ENCODE measurements at places on chromosomes 2 and 18.
A peak's percentile ranks its signal among the peaks of the same experiment; 100 is the strongest.

GRCh38 chr2:82793711-82794435, 1665.2 kb downstream of the SUCLG1 start:
- no peaks in the 10 kb centered on the region for H3K36me3 ChIP-seq
- H3K27ac ChIP-seq: no peak overlapping the region
- H3K27me3 ChIP-seq: no peaks in the 10 kb centered on the region
- no peak for DNase-seq

DNA sequence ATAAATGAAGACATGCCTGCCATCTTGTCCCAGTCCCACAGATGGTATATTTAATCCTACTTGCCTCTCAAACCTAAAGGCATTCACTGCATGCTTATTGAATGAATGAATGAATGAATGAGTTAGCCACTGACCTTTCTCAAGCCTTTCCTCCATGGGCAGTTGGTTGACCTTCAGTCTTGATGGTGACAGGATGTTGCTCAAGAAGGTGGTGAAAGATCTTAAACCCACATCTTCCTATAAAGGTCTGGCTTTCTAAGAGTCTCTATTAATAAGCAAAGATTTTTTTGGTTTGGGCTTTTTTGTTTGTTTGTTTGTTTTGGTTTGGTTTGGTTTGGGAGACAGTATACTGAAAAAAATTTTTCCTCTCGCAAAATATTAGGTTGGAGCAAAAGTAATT, 41.7 kb downstream of the KIAA2012 start:
- peaks cover 17% of the 10 kb centered on the region for H3K27me3 ChIP-seq
- no peak for DNase-seq
- H3K4me1 ChIP-seq: peaks cover 16% of the 10 kb centered on the region
- no peak overlapping the region for H3K4me3 ChIP-seq
- no peak overlapping the region for H3K27ac ChIP-seq
- no peaks in the 10 kb centered on the region for H3K36me3 ChIP-seq

- no peak for DNase-seq
- no peaks in the 10 kb centered on the region for H3K4me1 ChIP-seq
- no peaks in the 10 kb centered on the region for H3K36me3 ChIP-seq
- H3K4me3 ChIP-seq: no peak overlapping the region
- H3K27ac ChIP-seq: no peak overlapping the region
Observed at GRCh38 chr2:193518041-193518817, 1323.5 kb upstream of the TMEFF2 start.

DNA sequence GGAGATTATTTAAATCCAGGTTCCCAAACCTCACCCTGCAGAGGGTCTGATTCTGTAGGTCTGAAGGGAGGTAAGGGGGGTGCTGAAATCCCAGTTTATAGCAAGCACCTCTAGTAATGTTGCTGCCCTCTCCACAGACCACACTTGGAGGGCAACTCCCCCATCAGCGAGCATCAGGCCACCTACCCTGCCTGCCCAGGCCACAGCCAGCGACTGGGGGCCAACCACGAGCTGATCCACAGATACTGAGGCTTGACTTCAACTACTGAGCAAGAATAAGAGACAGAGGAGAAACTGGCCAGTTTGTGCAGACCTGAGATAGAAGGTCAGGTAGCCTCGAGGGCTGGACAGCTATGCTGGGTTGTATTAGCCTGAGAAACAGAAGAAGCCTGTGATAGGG, 36.3 kb upstream of the LBH start:
- peaks cover 2% of the 10 kb centered on the region for H3K27me3 ChIP-seq
- no peak overlapping the region for H3K4me3 ChIP-seq
- H3K27ac ChIP-seq: no peak overlapping the region

DNA sequence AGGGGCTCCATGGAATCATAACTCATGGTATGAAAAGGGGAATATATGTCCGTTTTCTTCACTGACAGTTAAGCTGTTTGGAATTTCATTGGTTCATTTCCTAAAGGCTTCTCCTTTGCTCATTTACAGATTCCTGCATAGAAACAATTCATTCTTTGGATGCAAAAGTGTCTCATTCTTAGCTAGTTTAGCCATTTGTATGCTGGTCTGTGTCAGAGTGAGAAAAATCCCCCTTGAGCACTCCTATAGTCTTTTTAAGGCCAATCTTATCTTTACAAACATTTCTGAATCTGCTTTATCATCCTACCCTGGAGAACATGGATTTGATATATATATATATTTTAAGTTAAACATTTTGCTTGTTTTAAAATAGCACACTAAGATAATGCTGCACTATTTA, 1260.9 kb upstream of the NRXN1 start:
- DNase-seq: no peak
- H3K27ac ChIP-seq: no peak overlapping the region

DNA sequence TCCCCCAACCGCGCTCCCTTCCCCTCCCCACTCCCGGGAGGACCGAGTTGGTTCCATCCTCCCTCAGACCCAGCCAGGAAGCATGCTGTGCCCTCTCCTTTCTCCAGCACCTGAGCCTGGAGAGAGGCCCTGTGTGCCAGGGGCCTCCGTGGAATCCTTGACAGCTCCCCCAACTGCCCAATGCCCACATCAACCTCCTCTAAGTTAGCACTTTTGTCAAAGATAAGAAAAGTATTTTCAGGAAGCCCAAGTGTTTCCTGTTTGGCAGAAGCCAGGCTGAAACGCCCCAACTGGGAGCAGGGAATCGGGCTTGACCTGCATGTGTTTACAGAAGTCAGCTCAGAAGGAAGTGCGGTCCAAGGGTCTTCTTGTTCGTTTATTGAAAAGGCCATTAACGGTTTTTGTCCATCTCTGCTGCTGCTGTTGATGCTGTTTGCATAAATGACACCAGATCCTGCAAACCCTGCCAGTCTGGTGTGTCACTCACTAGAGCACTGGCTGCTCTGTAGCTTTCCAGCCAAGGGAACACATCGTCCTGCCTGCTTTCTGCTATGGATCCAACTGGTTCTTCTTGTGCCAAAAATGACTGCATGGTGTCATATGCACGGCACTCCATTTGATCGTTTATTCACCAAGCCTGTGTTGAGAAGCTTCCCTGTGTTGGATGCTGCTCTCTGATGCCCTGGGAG, 35.4 kb upstream of the COL6A3 start:
- H3K27me3 ChIP-seq: no peaks in the 10 kb centered on the region
- no peaks in the 10 kb centered on the region for H3K36me3 ChIP-seq
- H3K27ac ChIP-seq: no peak overlapping the region
- no peak overlapping the region for H3K4me3 ChIP-seq

- peaks cover under 1% of the 10 kb centered on the region for H3K4me1 ChIP-seq
- H3K36me3 ChIP-seq: no peaks in the 10 kb centered on the region
- H3K4me3 ChIP-seq: no peak overlapping the region
- H3K27ac ChIP-seq: no peak overlapping the region
Observed at GRCh38 chr2:37330681-37331080, 6.0 kb upstream of the PRKD3 start.

- DNase-seq: no peak
- H3K27me3 ChIP-seq: peaks cover 4% of the 10 kb centered on the region
- no peaks in the 10 kb centered on the region for H3K4me1 ChIP-seq
Observed at GRCh38 chr2:58557176-58557575, 316.1 kb upstream of the FANCL start.

GRCh38 chr2:231483398-231484329, 19.4 kb upstream of the NCL start:
- H3K27ac ChIP-seq: peak overlapping the region; percentile 91
- peaks cover 12% of the 10 kb centered on the region for H3K4me1 ChIP-seq
- peak; percentile 69 for DNase-seq
- H3K27me3 ChIP-seq: no peaks in the 10 kb centered on the region
- H3K36me3 ChIP-seq: no peaks in the 10 kb centered on the region

- no peak overlapping the region for H3K4me3 ChIP-seq
- H3K4me1 ChIP-seq: peaks cover 1% of the 10 kb centered on the region
Observed at GRCh38 chr2:23844905-23845304, 82.0 kb downstream of the ATAD2B start.

- no peak overlapping the region for H3K27ac ChIP-seq
- H3K27me3 ChIP-seq: peaks cover 21% of the 10 kb centered on the region
- DNase-seq: no peak
- H3K36me3 ChIP-seq: no peaks in the 10 kb centered on the region
- H3K4me1 ChIP-seq: no peaks in the 10 kb centered on the region
Observed at GRCh38 chr2:238821391-238821790, 26.5 kb upstream of the TWIST2 start.

DNA sequence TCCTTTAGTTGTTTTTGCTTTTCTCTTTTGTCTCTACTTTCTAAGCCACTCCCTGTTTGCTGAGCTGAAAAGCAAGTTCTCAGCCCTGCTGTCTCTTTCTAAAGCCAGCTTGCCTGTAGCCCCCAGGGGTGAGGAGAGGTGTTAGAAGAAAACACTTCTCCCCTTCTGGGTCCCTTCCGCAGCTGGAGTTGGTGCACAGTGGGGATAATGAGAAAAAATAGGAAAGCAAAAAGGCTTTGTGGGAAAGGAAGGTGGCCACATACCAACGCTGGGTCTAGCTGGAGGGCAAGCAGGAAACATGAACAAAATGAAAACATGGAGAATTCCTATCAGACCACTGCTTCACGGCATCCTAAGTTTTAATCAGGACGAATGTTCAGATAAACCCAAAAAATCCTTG, 15.5 kb upstream of the SLC20A1 start:
- peaks cover 68% of the 10 kb centered on the region for H3K4me1 ChIP-seq
- DNase-seq: no peak
- H3K27me3 ChIP-seq: peaks cover 3% of the 10 kb centered on the region
- H3K27ac ChIP-seq: peak overlapping the region; percentile 94
- peak overlapping the region; percentile 90 for H3K4me3 ChIP-seq

- peaks cover 25% of the 10 kb centered on the region for H3K4me1 ChIP-seq
- no peaks in the 10 kb centered on the region for H3K27me3 ChIP-seq
- H3K4me3 ChIP-seq: no peak overlapping the region
- DNase-seq: no peak
- no peaks in the 10 kb centered on the region for H3K36me3 ChIP-seq
Observed at GRCh38 chr18:13447621-13448334, 229.2 kb downstream of the LDLRAD4 start.

DNA sequence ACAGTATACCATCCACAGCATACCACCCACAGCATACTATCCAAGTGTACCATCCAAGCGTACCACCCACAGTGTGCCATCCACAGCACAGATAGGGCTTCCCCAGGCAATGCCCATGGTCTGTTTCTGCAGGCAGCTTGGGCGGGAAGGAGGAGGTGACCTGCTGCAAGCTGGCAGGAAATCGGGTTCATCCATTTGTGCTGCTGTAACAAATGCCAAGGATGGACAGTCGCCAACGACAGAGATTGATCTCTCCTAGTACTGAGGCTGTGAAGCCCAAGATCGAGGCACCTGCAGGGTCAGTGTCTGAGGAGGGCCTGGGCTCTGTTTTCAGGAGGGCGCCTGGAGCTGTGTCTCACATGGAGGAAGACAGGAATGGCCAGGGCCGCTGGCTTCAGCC, 93.6 kb upstream of the SNTG2 start:
- H3K4me1 ChIP-seq: peaks cover 9% of the 10 kb centered on the region
- no peaks in the 10 kb centered on the region for H3K27me3 ChIP-seq
- no peak for DNase-seq
- H3K4me3 ChIP-seq: no peak overlapping the region
- H3K36me3 ChIP-seq: peaks cover 13% of the 10 kb centered on the region

- no peak overlapping the region for H3K4me3 ChIP-seq
- H3K4me1 ChIP-seq: no peaks in the 10 kb centered on the region
- no peaks in the 10 kb centered on the region for H3K36me3 ChIP-seq
Observed at GRCh38 chr2:138276339-138276738, 225.2 kb upstream of the SPOPL start.

DNA sequence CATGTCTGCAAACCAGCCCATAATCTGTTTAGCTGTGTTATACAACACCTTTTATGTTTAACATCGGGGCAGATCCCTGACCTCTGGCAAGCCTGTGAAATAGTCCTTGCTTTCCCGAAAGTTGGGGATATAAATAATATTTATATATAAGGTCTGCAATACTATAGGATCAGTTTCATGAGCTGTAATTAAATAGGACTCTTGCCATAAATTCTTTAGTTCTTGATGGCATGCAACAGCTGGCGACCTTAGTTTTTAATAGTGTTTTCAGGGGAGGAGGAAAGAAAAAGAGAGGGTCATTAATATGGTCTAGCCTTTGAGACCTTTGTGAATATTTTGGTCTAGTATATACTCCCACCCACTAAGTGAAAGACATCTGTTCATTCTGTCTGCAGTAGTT, 166.5 kb downstream of the MTX2 start:
- H3K27me3 ChIP-seq: peaks cover 21% of the 10 kb centered on the region
- H3K36me3 ChIP-seq: no peaks in the 10 kb centered on the region
- H3K4me1 ChIP-seq: peaks cover 2% of the 10 kb centered on the region
- no peak for DNase-seq
- H3K27ac ChIP-seq: no peak overlapping the region

- H3K27me3 ChIP-seq: no peaks in the 10 kb centered on the region
- H3K4me3 ChIP-seq: no peak overlapping the region
- H3K27ac ChIP-seq: no peak overlapping the region
- DNase-seq: no peak
- H3K36me3 ChIP-seq: peaks cover 4% of the 10 kb centered on the region
Observed at GRCh38 chr2:236459393-236459792, 110.2 kb upstream of the ACKR3 start.

DNA sequence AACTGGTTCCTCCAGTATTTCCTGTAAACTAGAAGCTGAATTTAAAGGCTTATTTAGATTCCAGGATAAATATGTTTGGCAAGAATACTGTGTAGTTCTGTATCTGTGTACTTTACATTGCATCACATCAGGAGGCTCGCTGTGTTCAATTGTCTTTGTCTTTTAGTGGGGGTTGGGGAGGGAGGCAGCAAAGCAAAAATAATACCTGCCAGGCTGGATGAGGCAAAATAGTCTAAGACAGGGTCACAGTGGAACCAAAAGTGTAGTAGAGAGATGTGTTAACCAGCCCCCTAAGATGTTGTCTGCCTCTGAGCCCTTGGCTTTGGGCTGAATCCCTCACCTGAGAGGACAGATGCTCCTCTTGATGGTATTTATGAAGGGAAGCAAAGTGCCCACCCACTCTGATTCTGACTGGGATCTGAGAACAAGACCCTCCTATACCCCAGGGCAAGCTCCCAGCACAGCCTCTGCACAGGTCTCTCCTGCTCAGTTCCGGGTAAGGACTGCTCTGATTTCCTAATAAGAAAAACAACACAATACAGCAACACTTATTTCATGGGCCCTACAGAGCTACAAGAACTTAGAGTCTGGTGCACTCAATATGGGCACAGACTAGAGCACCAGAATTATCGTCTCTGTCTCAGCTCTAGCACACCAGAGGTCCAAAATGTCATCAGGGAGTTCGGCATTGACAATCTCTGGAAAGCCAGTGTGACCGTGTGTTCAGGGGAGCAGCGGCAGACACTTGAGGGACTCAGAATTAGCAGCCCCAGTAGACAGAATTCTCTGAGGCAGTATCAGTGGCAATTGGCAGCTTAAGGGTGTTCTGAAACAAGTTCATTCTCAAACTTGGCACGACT, 7.2 kb upstream of the AFTPH start:
- no peaks in the 10 kb centered on the region for H3K4me1 ChIP-seq
- no peak overlapping the region for H3K4me3 ChIP-seq
- no peaks in the 10 kb centered on the region for H3K36me3 ChIP-seq
- H3K27me3 ChIP-seq: peaks cover 26% of the 10 kb centered on the region
- H3K27ac ChIP-seq: no peak overlapping the region

DNA sequence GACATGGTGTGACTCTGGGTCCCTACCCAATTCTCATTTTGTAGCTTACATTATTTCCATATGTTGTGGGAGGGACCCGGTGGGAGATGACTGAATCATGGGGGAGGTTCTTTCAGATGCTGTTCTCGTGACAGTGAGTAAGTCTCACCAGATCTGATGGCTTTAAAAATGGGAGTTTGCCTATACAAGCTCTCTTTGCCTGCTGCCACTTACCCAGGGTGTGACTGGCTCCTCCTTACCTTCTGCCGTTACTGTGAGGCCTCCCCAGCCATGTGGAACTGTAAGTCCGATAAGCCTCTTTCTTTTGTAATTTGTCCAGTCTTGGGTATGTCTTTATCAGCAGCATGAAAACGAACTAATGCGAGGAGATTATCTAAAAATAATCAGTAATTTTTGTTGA, 1683.2 kb upstream of the SLC39A10 start:
- H3K36me3 ChIP-seq: no peaks in the 10 kb centered on the region
- H3K27me3 ChIP-seq: no peaks in the 10 kb centered on the region
- no peaks in the 10 kb centered on the region for H3K4me1 ChIP-seq
- no peak overlapping the region for H3K4me3 ChIP-seq
- no peak for DNase-seq
